ENCODE measurements at places on chromosomes 2 and 18. TPM values are rescaled to one million over a fixed set of nuclear protein-coding genes. Genes with fewer than 3 reads are reported as not detected.

Gene MSTN
- total RNA-seq, result not detected

Gene ZNF516
- 3.9 TPM for total RNA-seq

Gene GLI2
- total RNA-seq, result 0.07 TPM

Gene C2orf92
- total RNA-seq, result 7.2 TPM

Gene CCL20
- total RNA-seq, result not detected

Gene TDRD15
- not detected for total RNA-seq

Gene PIEZO2
- total RNA-seq, result not detected

Gene FBXO36
- total RNA-seq, result 1.1 TPM

Gene USP37
- 30.5 TPM for total RNA-seq

Gene NT5C1B
- not detected for total RNA-seq

Gene ZNF892
- 3.6 TPM for total RNA-seq

Gene PTH2R
- 0.10 TPM for total RNA-seq

Gene ALPI
- not detected for total RNA-seq

Gene RAB12
- total RNA-seq, result 13.5 TPM

Gene ERCC3
- total RNA-seq, result 53.3 TPM

Gene TSGA10
- 8.1 TPM for total RNA-seq

Gene AGXT
- not detected for total RNA-seq

Gene SCLY
- total RNA-seq, result 30.0 TPM

Gene CARF
- 11.9 TPM for total RNA-seq

Gene PPP1CB
- total RNA-seq, result 171 TPM

Gene KYNU
- total RNA-seq, result not detected

Gene ALLC
- not detected for total RNA-seq

Gene CNOT9
- 71.0 TPM for total RNA-seq

Gene DCDC2C
- total RNA-seq, result not detected

Gene HES6
- 3.2 TPM for total RNA-seq

Data from activated CD4-positive, alpha-beta T cell treated with anti-CD3 and anti-CD28 coated beads, Interleukin-2, amount 10 ng/mL, durations not matched to agents 7 days and 5 days (primary cell).